ENCODE measurements at places on chromosomes 3 and 15.
A peak's percentile ranks its signal among the peaks of the same experiment; 100 is the strongest.

- no peak overlapping the region for H3K4me3 ChIP-seq
- DNase-seq, result no peak
- no peaks in the 10 kb centered on the region for H3K36me3 ChIP-seq
- H3K4me1 ChIP-seq, result no peaks in the 10 kb centered on the region
- no peak overlapping the region for H3K27ac ChIP-seq
- H3K27me3 ChIP-seq, result peaks cover 2% of the 10 kb centered on the region
These were observed 75.7 kb upstream of the TNFSF10 start for GRCh38 chr3:172598904-172599303.

DNA sequence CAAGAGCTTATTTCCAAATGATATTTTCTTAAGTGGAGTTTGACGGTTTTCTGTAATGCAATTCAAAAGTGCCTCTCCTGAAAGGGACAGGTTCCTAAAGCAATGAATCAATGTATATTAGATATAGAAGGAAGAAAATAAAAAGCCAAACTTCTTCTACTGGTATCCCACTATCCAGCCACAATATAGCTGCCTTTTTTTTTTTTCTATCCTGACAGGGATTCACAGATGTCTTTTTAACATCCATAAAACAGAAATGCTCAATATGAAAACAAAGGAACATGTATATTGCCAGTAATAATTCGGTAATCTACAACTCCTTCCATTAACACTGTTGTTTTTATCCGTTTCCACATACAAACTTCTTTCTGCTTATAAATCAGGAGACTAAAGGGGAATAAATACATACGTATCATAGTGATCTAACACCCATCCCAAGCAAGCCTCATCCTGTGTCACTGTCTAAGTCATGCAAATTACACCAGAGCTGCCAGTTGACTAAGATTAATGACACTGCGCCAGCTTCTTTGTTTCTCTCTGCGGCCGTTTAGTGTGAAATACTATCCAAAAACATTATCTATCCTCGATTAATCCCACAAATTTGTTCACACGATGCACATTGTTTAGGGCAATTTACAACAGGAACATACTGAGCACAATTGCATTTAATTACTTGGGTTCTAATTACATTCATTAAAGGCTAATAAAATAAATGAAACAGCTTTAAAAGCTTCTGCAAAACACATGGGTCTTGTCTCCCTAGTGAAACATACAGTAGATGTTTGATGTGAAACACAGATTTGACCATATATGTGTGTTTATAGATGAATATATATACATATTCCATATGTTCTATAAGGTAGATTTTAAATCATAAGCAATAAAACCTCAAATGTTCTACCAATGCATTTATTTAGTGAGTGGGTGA lies 51.9 kb upstream of the CDIN1 start:
- no peaks in the 10 kb centered on the region for H3K36me3 ChIP-seq
- DNase-seq, result no peak
- H3K4me1 ChIP-seq, result no peaks in the 10 kb centered on the region
- H3K27me3 ChIP-seq, result peaks cover 3% of the 10 kb centered on the region
- H3K4me3 ChIP-seq, result no peak overlapping the region

DNA sequence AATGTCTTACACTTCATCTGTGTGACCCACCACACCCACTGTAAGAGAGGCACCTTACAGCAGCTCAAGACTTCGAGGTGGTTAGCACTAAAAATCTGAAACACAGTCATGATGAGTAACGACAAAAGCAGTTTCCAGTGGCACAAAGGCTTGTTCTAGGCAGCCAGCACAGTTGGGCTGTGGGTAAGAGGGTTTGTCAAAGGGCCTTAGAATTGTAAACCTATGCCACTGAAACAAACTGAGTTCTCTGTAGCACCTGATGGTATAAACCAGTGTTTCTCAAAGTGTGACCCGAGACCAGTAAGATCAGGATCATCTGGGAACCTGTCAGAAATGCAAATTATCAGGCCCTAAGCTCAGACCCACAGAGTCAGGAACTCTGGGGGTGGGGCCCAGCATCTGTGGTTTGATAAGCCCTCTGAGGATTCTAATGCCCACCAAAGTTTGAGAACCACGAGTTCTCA lies 36.5 kb downstream of the DAPK2 start:
- no peaks in the 10 kb centered on the region for H3K27me3 ChIP-seq
- H3K36me3 ChIP-seq, result no peaks in the 10 kb centered on the region
- H3K4me3 ChIP-seq, result no peak overlapping the region
- DNase-seq, result peak; percentile 58
- peaks cover 25% of the 10 kb centered on the region for H3K4me1 ChIP-seq
- H3K27ac ChIP-seq, result peak overlapping the region; percentile 28

GRCh38 chr3:129278966-129279906 lies 566 bp downstream of the HMCES start:
- H3K4me1 ChIP-seq, result peaks cover 41% of the 10 kb centered on the region
- DNase-seq, result peak; percentile 81
- peak overlapping the region; percentile 77 for H3K4me3 ChIP-seq

DNA sequence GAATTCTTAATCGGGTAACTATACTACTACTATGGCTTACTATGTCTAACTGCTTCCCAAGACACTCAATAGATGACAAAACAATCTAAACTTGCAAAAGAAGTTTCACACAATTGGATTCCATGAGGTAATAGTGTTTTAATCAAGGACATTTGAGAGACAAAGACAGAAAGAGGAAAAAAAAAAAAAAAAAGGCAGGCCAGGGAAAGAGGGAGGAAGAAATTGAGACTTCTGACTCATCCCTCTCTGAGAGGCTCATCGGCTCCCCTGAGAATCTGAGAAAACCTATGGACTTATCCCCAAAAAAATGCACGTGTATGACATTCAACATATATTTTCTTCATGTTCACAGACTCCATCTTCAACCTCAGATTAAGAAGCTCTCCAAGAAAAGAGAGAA lies 61.0 kb downstream of the SCAPER start:
- H3K4me3 ChIP-seq, result no peak overlapping the region
- no peaks in the 10 kb centered on the region for H3K4me1 ChIP-seq
- no peak for DNase-seq
- no peak overlapping the region for H3K27ac ChIP-seq
- no peaks in the 10 kb centered on the region for H3K36me3 ChIP-seq

DNA sequence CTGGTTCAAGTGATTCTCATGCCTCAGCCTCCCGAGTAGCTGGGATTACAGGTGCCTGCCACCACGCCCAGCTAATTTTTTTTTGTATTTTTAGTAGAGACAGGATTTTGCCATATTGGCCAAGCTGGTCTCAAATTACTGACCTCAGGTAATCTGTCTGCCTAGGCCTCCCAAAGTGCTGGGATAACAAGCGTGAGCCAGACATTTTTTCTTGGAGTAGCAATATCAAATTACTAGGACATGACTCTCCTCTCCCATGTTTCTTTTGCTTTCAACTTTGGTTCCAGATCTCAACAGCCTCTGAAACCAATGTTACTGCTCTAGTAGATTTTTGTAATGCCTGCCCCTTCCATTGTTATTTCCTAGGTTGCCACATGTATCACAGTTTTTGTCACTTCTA lies 462.0 kb downstream of the GBE1 start:
- H3K36me3 ChIP-seq, result no peaks in the 10 kb centered on the region
- H3K27me3 ChIP-seq, result no peaks in the 10 kb centered on the region
- no peak overlapping the region for H3K27ac ChIP-seq
- no peak for DNase-seq

- H3K4me3 ChIP-seq, result no peak overlapping the region
- no peaks in the 10 kb centered on the region for H3K36me3 ChIP-seq
- DNase-seq, result no peak
These were observed 648.9 kb upstream of the ALCAM start for GRCh38 chr3:104717828-104718196.

GRCh38 chr3:174700736-174701135 lies 158.4 kb upstream of the NAALADL2 start:
- no peaks in the 10 kb centered on the region for H3K27me3 ChIP-seq
- DNase-seq, result no peak
- H3K4me3 ChIP-seq, result no peak overlapping the region
- no peaks in the 10 kb centered on the region for H3K36me3 ChIP-seq
- no peaks in the 10 kb centered on the region for H3K4me1 ChIP-seq

DNA sequence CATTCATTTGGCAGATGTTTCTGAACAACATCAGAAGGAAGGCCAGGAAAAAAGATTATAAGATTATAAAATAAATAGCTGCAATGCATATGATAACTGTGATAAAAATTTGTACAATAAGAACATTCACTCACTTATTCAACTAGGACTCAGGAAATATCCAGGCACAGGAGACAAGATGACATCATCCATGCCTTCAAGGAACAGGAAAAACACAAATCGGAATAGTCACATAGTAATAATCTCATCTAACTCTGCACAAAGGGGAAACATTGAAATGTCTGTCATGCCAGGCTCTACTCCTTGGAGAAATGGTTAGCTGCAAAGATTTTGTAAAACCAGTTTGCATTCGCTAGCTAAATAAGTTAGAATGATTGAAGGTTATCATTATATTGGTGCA lies 233.5 kb upstream of the AGTR1 start:
- H3K4me3 ChIP-seq, result no peak overlapping the region
- H3K27ac ChIP-seq, result no peak overlapping the region
- no peak for DNase-seq
- no peaks in the 10 kb centered on the region for H3K36me3 ChIP-seq
- no peaks in the 10 kb centered on the region for H3K4me1 ChIP-seq

DNA sequence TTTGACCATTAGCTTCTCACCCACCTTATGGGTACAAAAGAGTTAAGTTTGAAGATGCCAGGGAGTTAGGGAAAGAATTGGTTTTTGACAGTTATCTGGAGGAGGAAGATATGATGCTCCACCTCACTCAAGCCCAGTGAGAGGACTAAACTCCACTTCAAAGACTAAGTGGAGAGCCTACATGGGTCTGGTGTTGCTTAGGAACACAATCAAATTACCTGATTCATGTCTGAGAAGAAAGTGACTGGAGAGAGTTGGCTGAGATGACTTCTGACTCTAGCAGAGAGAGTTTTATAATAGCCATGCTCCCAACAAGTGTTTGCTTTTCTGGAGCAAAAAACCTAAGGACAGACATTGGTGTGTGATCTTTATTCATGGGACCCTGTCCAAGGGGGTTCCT lies 43.3 kb downstream of the SUCNR1 start:
- H3K27me3 ChIP-seq, result peaks cover 3% of the 10 kb centered on the region
- no peaks in the 10 kb centered on the region for H3K36me3 ChIP-seq
- H3K4me3 ChIP-seq, result no peak overlapping the region
- DNase-seq, result no peak

DNA sequence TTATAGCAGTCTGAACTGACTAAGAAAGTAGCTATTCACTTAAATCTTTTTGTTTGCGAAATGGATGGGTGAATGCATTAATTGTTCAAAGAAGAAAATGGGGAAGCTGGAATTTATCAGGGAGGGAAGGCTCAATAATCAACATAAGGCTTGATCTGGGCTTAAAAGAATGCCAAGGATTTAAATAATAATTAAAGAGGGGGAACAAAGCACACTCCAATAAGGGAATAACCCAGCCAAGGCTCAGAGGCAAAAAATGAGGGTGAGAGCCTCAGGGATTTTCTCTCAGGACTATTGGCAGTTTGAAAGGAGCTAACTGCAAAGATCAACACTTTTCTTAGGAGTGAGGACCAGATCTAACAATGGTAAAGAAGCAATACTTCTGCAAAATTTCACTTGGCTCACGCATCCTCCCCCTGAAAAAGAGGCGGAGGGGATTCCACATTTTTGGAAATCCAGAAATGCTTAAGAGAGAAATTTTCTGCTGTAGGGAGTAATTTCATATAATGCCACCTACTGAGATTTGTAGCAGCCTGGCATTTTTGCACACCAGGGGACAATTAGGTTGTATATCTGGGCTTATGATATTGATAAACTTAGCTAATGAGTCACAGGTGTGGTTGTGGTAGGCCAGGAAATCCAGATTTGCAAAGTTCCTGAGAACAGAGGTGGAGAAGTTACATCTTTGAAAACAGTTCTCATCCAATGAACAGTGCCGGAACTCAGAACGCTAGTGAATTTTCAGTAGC lies 405.1 kb downstream of the TUSC7 start:
- H3K36me3 ChIP-seq, result no peaks in the 10 kb centered on the region
- no peaks in the 10 kb centered on the region for H3K4me1 ChIP-seq
- no peak overlapping the region for H3K27ac ChIP-seq

GRCh38 chr3:8729479-8729878 lies 4.1 kb upstream of the CAV3 start:
- no peaks in the 10 kb centered on the region for H3K4me1 ChIP-seq
- no peak overlapping the region for H3K27ac ChIP-seq

- H3K36me3 ChIP-seq, result no peaks in the 10 kb centered on the region
- H3K27ac ChIP-seq, result no peak overlapping the region
- no peaks in the 10 kb centered on the region for H3K27me3 ChIP-seq
- H3K4me3 ChIP-seq, result no peak overlapping the region
These were observed 676.8 kb upstream of the UBE2E2 start for GRCh38 chr3:22526266-22526837.

- no peak overlapping the region for H3K4me3 ChIP-seq
- H3K36me3 ChIP-seq, result no peaks in the 10 kb centered on the region
- H3K27ac ChIP-seq, result no peak overlapping the region
- no peaks in the 10 kb centered on the region for H3K4me1 ChIP-seq
- no peaks in the 10 kb centered on the region for H3K27me3 ChIP-seq
These were observed 293.8 kb downstream of the MEX3B start for GRCh38 chr15:81751816-81752545.

DNA sequence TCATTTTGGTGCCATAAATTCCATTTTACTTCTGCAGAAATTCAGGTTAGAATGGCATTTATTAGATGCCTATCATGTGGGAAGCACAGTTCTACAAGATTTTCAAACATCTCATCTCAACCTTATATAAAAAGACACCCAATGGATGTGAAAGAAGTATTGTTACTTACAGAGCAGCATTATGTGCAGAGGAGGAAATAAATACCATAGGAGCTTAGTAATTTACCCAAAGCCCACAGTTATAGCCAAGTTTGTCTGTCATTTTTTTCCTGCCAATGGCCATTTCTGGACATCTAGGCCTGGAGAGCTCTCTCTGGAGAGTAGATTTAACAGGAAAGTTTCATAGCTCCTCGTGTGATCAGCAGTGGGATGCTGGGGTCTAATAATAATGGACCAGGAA lies 659.4 kb upstream of the NAALADL2 start:
- no peaks in the 10 kb centered on the region for H3K4me1 ChIP-seq
- H3K27me3 ChIP-seq, result no peaks in the 10 kb centered on the region
- no peak for DNase-seq

GRCh38 chr3:135090020-135090717 lies 295.1 kb downstream of the EPHB1 start:
- DNase-seq, result no peak
- H3K27me3 ChIP-seq, result no peaks in the 10 kb centered on the region
- no peaks in the 10 kb centered on the region for H3K4me1 ChIP-seq
- H3K36me3 ChIP-seq, result no peaks in the 10 kb centered on the region
- H3K4me3 ChIP-seq, result no peak overlapping the region

GRCh38 chr3:119063471-119063870 lies 28.8 kb upstream of the IGSF11 start:
- H3K27ac ChIP-seq, result no peak overlapping the region
- DNase-seq, result no peak
- H3K27me3 ChIP-seq, result peaks cover 2% of the 10 kb centered on the region
- H3K4me3 ChIP-seq, result no peak overlapping the region

GRCh38 chr3:195911946-195912270 lies 3.6 kb upstream of the TNK2 start:
- H3K27me3 ChIP-seq, result peaks cover 3% of the 10 kb centered on the region
- H3K4me3 ChIP-seq, result no peak overlapping the region
- no peak overlapping the region for H3K27ac ChIP-seq
- DNase-seq, result no peak
- H3K36me3 ChIP-seq, result no peaks in the 10 kb centered on the region
